ENCODE measurements at places on chromosomes 16 and 17.

DNA sequence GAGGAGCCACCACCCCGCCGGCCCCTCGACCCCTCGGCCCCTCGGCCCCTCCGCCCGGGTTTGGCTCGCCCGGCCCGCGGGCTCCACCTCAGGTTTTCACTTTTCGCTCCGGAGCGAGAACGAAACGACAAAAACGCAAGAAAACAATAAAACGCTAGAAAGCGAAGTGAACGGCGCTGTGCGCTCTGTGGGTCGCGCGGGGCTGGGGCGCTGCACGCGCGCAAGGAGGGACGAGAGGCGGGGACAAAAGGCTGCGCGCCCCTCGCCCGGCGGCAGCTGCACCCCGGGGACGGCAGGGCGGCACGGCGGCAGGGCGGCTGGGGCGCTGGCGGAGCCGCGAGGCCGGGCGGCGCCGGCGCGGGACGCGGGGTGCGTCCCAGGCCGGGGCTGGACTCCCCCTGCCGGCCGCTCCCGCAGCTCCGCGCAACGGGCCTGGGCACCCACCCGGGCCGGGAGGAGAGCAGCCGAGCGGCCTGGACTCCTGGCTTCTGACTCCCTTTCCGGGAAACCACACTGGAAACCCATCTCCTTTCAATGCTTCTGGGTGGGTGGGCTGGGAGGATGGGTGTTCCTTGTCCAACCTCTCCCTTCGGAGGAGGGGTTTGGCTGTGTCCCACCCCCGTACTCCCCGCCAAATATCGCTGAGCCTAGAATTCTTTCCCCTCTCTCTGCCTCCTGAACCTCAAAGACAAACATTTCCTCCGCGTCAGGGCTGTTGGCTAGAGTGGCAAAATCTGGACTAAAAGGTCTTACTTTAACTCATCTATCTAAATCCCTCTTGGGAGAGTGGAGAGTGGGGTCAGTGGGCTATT, 9.9 kb downstream of the TBX2 start:
- DNase-seq = peak; percentile 66

GRCh38 chr17:22514767-22515320, 822.5 kb downstream of the KCNJ18 start:
- DNase-seq = no peak

- DNase-seq = no peak
Measured at GRCh38 chr17:49795372-49795771, 6.9 kb downstream of the KAT7 start.

DNA sequence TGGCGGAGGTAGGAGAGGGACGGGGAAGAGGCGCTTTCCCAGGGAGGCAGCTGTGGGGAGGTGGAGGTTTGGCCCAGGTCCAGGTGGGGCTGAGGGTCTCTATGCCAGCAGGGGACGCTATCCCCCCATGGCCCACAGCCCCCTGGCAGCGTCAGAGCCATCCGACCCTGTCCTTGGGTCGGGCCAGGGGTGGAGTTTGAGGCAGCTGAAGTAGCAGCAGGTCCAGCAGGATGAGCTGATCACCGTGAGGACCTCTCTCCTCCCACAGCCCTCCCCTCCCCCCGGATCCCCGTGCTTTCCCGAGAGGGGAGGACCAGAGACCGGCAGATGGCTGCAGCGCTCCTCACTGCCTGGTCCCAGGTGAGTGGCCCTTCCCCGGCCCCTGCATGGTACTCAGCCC, 3.2 kb downstream of the ZNF205 start:
- DNase-seq = no peak

DNA sequence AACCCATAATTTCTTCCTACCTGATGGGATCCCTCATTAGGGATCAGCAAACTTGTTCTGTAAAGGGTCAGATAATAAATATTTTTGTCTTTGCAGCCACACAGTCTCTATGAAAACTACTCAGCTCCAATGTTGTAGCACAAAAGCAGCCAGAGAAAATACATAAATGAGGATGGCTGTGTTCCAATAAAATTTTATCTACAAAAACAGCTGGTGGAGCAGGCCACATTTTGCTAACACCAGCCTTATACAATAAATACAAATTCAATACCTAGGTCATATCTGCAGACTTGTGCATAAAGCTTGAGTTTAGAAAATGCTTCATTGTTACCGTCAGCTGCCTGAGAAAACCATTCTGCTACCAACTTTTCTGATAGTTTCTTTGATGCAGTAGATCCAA, 38.4 kb upstream of the INTS2 start:
- no peak for DNase-seq

DNA sequence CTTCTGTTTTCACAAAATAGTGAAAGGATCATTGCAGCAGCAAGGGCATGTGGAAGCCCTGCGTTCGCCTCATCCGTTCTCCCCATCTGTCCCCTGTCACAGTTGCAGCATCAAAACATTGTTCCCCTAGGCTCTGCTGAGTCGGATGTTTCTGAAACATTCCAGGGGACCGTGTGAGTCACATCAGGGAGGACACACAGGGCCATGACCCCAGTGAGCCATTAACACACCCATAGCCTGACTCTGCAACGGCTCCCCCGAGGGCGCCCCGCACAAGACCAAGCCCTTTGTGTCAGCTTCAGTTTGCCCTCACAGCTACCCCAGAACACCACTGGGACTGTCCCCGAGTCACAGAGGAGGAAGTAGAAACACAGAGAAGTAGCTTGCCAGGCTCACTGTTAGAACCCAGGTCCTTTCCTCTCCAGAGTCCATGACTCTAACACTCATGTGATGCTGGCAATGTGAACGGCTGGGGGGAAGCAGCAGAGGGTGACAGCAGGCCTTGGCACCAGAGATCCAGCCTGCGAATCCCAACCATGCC, 63.3 kb upstream of the HSBP1 start:
- DNase-seq = peak; percentile 86

GRCh38 chr17:31803494-31804213, 55.4 kb downstream of the COPRS start:
- DNase-seq = peak; percentile 73

GRCh38 chr16:25888868-25889267, 197.1 kb downstream of the HS3ST4 start:
- no peak for DNase-seq

DNA sequence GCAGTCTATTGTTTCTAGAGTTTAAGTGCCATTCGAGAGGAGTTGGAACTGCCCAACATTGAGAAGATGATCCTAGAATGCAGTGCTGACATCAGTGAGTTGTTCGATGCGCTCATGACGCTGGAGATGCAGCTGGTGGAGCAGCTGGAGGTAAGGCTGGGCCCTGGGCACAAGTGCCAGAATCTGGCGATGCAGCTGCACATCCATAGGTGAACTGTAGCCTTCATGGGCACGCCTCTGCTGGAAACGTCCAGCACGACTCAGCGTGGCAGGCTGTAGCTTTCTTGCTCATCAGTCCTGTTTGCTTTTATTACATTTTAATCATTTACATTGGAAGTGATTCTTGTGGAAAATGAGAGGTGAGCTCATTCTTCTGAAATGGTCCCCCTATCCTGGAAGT, 31.7 kb downstream of the DRC3 start:
- no peak for DNase-seq

DNA sequence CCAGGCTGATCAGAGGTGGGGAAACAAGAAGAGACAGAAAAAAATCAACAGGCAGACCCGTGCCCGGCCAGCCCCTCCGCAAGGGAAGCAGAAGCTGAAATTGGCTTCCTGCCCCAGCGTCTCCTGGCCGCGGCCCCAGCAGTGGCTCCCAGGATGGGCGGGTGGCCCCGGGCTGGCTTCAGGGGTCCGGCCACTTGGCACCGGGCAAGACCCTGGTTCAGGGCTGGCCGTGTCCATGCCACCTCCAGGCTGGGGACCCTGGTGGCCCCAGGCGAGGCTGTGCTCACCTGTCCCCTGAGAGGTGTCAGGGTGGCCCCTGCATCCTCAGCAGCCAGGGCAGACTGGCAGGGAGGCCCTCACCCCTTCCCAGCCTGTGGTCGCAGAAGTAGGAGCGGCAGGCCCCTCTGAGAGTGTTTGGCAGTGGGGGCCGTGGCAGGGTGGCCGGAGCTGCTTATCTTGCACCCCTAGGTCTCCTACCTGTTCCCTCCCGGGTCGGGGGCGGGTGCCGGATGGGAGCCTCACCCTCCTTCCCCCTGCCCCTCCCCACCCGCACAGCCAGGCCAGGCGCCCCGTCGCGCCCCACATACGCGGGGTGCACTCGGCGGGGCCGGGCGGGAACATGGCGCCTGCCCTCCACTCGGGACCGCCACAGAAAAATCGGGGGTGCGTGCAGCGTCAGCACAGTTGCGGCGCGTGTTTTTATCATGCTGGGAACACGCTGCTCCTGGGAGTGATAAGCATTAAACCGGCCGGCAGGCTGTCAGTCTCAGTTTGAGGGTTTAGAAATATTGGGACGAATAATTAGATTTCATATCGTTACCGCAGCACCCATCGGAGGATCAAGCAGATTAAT, 46.7 kb upstream of the ZC3H18 start:
- no peak for DNase-seq

- peak; percentile 58 for DNase-seq
Measured at GRCh38 chr17:10318535-10318934, 54.3 kb downstream of the MYH13 start.

DNA sequence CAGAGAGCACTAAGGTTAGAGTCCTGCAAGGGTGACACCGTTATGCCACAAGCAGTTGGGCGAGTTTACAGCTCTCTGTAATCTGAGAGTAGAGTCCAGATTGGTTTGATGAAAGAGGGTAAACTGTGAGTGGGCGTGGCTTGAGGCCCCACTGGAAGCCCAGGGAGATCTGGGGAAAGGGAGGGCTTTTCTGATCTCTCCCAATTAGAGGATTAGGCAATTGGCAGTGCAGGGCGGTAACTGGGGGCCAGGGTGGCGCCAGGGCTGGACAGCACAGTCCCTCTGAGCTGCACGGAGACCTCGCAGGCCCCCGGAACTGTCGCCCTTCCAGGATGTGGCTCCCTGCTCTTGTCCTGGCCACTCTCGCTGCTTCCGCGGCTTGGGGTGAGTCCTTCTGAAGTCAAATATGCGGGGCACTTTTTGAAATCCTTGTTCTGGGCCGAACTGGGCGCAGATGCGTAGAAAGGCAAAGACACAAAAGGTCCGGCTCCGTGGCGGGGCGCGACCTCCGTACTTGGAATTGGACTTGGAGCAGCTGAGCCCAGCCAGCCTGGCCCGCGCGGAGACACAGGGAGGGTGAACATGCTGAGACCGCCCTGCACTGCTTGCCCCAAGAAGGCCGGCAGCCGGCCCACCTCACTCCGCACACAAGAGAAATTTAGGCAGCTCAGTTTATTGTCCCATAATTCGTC, 72.4 kb downstream of the CES1 start:
- DNase-seq = no peak

- DNase-seq = no peak
Measured at GRCh38 chr17:28469376-28469775, 4.1 kb upstream of the SLC13A2 start.

DNA sequence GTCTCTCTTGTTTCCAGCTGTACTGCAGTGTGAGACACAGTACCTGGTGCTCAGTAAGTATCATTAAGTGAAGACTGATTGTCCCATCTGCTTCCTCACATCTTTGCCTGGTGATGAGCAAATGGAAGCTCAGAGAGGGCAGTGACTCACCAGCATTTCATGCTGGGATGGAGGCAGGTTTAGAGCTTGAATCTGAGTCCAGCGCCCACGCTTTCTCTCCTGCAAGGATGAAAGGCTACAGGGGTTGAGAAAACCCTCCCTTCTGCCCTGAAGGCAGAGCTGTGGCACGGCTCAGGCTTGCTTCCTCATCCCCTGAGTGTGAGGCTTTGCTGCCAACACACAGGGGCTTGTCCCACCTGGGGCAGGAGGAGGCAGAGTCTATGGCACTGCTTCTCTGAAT, 1.5 kb upstream of the RNF112 start:
- DNase-seq = no peak

- no peak for DNase-seq
Measured at GRCh38 chr16:23868136-23868535, 32.4 kb downstream of the PRKCB start.

- peak; percentile 21 for DNase-seq
Measured at GRCh38 chr17:67246653-67247415, 1.8 kb upstream of the HELZ start.

DNA sequence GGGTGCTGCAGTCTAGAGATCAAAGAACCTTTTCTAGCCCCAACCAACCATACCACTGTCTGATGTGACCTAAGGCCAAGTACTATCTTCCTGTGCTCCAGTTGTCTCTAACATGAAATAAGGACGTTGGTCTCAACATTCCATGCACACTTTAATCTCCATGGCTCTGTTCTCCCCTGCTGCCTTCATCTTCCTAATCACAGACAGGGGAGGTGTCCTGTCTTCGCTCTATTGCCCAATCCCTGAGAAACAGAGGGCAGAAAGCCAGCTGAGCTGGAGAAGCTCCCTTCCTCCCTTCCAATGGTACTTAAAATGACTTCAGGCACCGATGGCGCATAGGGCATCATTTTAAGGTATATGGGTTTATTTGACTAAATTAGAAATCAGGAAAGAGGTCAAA, 148.9 kb upstream of the GNAO1 start:
- no peak for DNase-seq

DNA sequence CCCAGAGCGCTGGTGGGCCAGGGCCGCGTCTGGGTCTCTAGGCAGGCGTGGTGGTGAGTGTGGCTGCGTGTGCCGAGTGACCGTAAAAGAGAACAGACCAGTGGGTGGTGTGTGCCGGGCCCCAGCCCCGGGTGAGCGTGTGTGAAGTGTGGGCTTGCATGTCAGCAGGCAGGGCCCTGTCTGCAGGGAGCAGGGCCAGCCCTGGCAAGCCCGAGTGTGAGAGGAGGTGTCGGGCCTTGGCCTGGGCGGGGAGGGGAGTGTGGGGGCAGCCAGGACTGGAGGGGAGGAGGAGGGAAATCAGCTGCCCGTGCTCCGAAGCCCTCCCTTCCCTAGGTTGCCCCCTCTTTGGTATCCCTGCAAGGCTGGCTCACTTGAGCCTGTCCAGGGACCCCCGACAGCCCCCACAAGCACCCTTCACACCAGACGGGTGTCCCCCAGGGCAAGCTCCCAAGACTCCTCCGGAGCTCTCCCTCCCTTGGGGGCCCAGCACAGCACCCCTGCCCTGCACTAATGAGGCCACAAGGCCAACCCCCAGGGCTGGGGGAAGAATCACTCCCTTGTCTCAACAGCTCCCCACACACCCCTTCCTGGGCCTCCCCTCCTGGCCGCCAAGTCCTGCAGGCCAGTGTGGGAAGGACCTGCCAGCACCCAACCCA, 1.9 kb downstream of the USH1G start:
- no peak for DNase-seq

DNA sequence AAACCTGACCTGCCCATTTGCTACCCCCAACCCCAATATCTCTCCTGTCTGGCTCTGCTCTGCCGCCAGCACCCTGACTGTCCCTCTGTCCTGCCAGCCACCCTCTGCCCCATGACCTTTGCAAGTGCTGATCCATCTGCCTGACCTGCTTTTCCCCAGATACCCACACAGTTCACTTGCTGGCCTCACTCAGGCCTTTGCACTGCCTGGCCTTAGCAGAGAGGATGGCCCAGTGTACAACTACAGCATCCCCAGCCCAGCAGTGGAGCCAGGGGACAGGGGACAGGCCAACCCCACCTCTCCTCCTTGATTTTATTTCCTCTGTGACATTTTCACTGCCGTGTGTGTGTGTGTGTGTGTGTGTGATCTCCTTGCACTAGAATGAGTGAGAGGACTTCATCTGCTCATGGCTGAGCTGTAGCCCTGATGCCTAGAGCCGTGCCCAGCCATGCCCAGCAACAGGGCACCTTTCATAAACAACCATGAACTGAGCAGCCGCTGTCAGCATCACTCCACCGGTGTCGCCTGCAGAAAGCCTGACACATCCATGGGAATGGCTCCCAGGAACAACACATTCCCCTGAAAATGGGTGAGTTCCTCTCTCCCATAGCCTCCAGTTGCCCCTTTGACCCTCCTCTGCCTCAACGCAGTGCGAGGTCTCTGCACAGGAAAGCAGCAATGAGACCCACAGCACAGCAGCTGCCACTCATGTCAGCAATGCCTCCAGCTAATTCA, 36.0 kb upstream of the RBFOX3 start:
- no peak for DNase-seq

- peak; percentile 56 for DNase-seq
Measured at GRCh38 chr16:685967-686366, 1.8 kb upstream of the JMJD8 start.

- DNase-seq = no peak
Measured at GRCh38 chr17:50598487-50598886, 36.2 kb upstream of the ABCC3 start.

All from NB4 (cell line).